ENCODE measurements at places on chromosomes 12 and 14. TPM values are rescaled to one million over a fixed set of nuclear protein-coding genes. Genes with fewer than 3 reads are reported as not detected.

The CPNE6 gene
- not detected for total RNA-seq

The KLRC1 gene
- not detected for total RNA-seq

The ANG gene
- total RNA-seq, result 1.9 TPM

The TCL1B gene
- total RNA-seq, result not detected

The SIX4 gene
- 17.3 TPM for total RNA-seq

The COCH gene
- 1.3 TPM for total RNA-seq

The RPL10L gene
- total RNA-seq, result not detected

The FSCB gene
- not detected for total RNA-seq

The WNT5B gene
- 36.9 TPM for total RNA-seq

The CAPZA3 gene
- total RNA-seq, result not detected

The SYNDIG1L gene
- not detected for total RNA-seq

The LRFN5 gene
- 9.8 TPM for total RNA-seq

The EMC9 gene
- 42.5 TPM for total RNA-seq

The PRR4 gene
- 1.1 TPM for total RNA-seq

The GLIPR1L1 gene
- total RNA-seq, result not detected

The KRT83 gene
- total RNA-seq, result 0.28 TPM

The ITGB7 gene
- total RNA-seq, result 0.98 TPM

The PRPF40B gene
- 26.3 TPM for total RNA-seq

The EID3 gene
- total RNA-seq, result 18.5 TPM

The TC2N gene
- 0.49 TPM for total RNA-seq

The POLE2 gene
- 17.4 TPM for total RNA-seq

The SLC6A15 gene
- 0.36 TPM for total RNA-seq

The ADAM21 gene
- total RNA-seq, result 0.08 TPM

The FAM186B gene
- total RNA-seq, result 0.13 TPM

The TGM1 gene
- 2.3 TPM for total RNA-seq

The CELA1 gene
- not detected for total RNA-seq

The TROAP gene
- 50.0 TPM for total RNA-seq

The KRT6A gene
- not detected for total RNA-seq

The LYZ gene
- total RNA-seq, result 1.1 TPM

The TAS2R13 gene
- total RNA-seq, result 0.39 TPM

The FGF6 gene
- not detected for total RNA-seq

The GLTP gene
- 24.8 TPM for total RNA-seq

The AQP2 gene
- 0.36 TPM for total RNA-seq

Measured in Panc1 (cell line).